ENCODE measurements at places on chromosomes 5 and 9.

- no peak for DNase-seq
These were observed 68.4 kb upstream of the SLC1A1 start for GRCh38 chr9:4421847-4422246.

- DNase-seq = no peak
These were observed 35.7 kb upstream of the PLIN2 start for GRCh38 chr9:19162956-19163355.

DNA sequence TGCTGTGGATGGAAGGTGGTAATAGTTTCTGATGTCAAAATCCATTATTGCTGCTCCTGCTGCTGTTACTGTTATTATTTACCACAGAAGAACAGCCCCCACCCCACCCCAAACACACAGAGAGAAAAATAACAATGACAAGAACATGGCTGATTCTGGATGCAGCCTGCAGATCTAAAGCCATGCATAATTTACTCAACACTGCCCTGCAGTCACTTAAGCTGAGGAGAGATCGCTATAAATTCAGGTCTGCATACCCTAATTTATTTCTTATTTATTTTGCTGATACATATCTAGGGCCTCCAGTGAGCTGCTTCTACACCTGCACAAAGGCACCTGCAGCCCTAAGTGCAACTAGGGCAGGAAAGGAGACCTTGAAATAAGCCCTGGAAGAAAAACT lies 132.0 kb downstream of the TRIM32 start:
- DNase-seq = no peak

DNA sequence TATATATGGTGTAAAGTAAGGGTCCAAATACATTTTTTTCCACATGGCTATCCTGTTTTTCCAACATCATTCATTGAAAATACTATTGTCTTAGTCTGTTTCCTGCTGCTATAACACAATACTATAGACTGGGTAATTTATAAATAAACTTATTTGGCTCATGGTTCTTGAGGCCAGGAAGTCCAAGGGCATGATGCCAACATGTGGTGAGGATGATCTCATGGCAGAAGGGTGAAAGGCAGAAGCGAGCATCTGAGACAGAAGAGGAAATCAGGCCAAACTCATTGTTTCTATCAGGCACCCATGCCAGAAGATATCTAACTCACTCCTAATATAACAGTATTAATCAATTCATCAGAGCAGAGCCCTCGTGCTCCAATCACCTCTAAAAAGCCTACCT lies 42.6 kb downstream of the ANKRD55 start:
- no peak for DNase-seq

DNA sequence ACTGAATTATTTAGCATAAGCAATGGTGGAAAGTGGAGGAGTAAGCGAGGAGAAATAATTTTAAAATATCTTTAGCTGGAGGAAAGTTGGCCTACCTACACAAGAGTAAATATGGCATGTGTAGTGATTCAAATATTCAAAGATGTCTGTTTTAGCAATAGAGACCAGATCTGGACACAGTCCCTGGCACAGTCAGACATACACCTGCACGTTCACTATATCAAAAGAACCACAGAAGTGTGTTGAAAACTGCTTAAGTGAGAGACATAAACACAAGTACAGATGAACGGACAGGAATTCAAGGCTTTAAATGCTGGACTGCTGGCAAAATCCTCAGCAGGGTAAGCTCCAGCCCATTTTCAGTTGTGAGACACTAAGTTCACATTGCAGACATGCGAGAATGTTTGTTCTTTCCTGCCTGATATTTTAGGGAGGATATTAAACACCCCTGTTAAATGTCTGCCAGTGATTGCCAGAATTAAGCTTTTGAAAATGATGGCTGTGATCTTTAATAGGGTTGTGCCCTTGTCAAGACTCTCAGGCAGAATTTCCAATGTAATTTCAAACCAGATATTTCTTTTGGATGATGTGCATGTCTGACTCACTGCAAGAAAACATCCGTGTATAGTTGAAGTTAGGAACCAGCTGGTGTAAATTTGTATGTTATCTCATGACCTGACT lies 810.6 kb downstream of the TLE4 start:
- DNase-seq = no peak

DNA sequence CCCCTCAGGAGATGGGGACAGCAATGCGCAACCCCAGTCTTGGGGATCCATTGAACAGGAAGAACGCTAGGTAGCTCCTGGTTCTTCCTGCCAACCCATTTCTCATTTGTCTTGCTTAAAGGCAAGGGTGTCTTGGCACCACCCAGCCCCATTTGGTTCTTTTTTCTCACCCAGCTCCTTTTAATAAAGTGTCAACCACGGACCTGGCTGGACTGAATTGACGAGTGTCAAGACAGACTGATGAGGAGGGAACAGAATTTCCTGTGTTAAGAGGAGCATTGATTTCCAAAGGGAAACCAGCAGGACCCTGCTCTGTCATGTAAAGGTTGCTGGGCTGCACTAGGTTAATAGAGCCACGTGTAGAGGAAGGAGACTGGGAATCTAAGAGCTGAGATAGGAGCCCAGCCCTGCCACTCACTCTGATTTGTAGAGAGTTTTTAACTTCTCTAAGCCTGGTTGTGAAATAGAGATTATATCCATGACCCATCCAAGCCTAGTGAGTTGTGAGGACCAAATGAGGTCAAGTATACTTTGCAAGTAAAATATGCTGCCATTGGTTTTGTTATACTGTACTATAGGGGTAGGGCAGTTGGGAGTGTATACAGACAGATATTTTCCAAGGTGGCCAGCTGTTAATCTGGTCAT lies 33.7 kb downstream of the OSTF1 start:
- DNase-seq = peak; percentile 35

- no peak for DNase-seq
These were observed 65.6 kb downstream of the HOMER1 start for GRCh38 chr5:79448336-79448735.

DNA sequence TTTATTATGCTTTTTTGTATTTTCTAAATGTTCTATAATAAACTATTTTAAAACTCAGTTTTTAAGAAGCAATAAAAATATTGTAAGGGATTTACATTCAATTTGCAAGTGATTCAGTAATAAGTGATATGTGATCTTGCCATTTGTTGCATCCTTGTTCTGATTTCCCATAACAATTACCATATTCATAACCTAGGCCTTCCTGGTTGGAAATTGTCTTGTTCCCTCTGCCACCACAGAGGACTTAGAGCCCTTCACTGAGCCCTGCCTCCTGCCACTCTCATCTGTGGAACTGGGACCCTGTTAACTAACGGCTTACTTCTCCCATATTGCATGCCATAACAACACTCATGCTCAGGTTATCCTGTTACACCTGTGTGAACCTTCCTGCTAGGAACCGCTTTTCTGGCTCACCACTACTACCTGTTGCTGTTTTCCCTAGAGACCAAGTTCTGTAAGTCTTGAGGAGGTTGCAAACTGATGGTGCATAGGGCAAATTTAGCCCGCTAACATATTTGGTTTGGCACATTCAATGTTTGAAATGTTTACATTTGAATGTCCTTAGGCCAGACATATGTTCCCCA lies 32.9 kb upstream of the DTWD2 start:
- DNase-seq = no peak

DNA sequence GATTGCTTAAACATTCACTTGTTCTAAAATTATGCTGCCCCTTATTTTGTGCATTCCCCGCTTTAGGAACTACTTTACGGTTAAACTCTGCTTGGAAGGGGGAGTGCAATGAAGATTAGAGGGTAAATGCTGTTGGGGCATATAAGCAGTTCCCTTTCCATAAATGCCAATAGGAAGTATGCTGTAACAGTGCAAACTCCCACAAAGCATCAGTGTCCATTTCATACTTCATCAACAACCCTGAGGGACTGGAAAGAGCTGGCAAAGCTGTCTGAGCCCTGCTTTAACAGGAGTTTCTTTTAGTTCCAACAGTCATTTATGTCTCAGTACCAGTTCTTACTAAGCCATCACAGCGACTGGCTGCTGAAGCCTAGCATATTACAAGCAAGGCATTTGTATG lies 1.8 kb downstream of the ACTL7A start:
- no peak for DNase-seq

DNA sequence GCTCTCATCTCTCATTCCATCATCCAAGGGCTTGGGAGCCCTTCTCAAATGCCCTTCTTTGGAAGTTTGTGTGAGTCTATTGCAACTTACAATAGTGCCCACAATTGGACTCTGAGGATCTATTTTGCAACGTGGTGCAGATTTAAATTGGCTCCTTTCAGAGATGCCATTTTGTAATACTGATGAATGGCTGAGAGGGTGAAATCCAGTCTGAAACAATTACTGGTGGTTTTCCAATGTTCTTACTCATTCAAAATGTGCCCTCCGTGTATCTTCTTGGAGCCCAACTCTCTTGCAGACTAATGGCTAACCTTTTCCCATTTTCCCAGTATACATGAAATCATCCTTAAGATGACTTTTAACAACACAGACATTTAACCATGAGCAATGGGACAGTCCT lies 6.1 kb downstream of the ZNF462 start:
- DNase-seq = no peak

DNA sequence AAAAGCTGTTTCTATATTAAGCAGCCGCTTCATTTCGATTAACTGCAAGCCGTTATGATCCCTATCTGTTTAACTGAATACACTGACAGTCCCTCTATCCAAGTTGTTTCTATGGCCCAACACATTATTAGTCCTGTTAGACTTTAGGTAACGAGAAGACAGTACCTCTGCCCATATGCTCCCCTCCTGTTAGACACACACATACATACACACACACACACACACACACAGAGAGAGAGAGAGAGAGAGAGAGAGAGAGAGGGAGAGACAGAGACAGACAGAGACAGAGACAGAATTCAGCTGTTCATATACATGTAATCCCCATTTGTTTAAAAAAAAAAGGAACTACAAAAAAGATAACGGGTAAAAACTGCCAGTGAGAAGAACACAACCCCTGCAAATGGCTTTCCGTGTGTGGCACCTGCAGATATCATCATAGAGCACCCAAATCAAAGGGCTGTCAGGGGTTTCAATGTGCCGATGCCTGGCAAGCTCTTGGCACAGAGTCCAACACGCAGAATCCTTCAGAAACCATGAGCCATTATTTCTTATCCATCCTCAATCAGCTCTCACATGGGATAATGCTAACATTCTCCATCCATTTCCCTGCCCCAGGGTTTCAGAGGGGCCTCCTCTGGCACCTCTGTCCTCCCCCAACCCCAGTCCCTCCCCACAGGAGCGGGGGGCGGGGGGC lies 144.0 kb downstream of the MYO10 start:
- no peak for DNase-seq

- no peak for DNase-seq
These were observed 89.1 kb upstream of the SLC30A5 start for GRCh38 chr5:69004676-69005075.

DNA sequence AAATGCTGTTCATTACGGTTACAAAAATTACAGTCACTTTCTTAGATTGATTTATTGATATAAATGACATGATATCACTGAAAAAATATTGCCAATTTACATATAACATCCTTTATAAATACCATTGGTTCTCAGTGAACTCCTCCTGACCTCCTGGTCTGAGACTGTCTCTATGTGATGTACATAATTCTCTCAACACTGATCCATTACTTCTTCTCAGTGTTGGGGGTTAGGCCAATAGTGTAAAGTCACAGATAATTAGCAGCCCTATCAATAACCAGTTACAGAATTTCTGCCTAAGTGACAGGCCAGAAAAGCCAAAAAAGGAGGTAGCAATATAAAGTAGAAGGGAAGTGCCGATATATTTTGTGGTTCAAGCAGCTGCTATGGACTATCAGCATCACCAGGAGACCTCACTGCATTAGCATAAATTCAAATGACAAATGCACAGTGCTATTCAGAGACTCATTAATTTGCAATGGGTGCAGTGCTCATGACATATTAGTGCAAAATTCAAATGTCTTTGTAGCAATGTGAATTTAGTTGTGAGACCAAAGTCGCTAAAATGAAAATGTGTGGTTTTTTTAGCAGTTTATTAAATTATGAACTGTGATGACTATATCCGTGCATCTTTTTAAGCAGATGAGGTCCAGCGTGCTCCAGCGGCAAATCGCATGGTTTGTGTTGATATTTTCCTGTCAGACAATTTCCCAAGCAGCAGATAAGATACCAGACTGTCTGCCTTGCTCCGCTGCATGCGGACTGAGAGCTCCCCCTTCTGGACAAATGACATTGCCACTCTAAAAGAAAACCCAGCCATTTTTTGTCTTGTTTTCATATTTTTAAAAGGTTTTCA lies 144.6 kb downstream of the CETN3 start:
- peak; percentile 2 for DNase-seq
